Activated CD4-positive, alpha-beta T cell treated with anti-CD3 and anti-CD28 coated beads, Interleukin-2, Interleukin-6, amounts not matched to agents 100 ng/mL and 50 ng/mL, durations not matched to agents 16 hours and 8 hours (primary cell): ENCODE measurements at places on chromosomes 13 and 19.

GRCh38 chr13:113898391-113898790 is 34.5 kb upstream of the GAS6 start:
- no peak for DNase-seq

- DNase-seq, result peak; percentile 51
These were observed 48.6 kb upstream of the UBE2L5 start for GRCh38 chr13:30373727-30374126.

- no peak for DNase-seq
These were observed 54.6 kb downstream of the ZNF254 start for GRCh38 chr19:24141612-24142011.

GRCh38 chr19:54449701-54450069 is 686 bp downstream of the LENG8 start:
- no peak for DNase-seq

- DNase-seq, result no peak
These were observed 297.0 kb downstream of the RBM26 start for GRCh38 chr13:79108914-79109643.

- DNase-seq, result no peak
These were observed 3.0 kb downstream of the DZIP1 start for GRCh38 chr13:95641291-95642027.
